Right ventricle myocardium superior (tissue), 1 donor: ENCODE measurements at places on chromosomes 13 and 19.

GRCh38 chr13:36157480-36157879 lies 26.3 kb upstream of the DCLK1 start:
- DNase-seq, result no peak

GRCh38 chr13:25169951-25170553 lies 2.0 kb downstream of the AMER2 start:
- no peak for DNase-seq

DNA sequence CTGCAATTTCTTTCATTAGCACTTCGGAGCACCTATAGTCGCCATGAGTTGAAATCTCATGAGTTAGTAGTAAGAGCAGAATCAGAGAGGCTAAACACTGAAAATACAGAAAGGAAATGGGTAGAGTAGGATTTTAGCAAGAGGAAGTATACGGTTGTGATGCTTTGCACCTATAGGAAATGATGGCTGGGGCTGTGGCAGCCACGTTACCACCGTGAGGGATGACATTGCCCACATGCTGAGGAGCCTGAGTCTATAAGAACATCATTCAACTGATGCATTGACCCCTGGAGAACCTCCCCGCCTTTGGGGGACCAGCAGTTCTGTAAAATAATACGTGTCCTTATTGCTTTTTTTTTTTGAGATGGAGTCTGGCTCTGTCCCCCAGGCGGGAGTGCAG lies 20.4 kb downstream of the FAM187B start:
- DNase-seq, result no peak

DNA sequence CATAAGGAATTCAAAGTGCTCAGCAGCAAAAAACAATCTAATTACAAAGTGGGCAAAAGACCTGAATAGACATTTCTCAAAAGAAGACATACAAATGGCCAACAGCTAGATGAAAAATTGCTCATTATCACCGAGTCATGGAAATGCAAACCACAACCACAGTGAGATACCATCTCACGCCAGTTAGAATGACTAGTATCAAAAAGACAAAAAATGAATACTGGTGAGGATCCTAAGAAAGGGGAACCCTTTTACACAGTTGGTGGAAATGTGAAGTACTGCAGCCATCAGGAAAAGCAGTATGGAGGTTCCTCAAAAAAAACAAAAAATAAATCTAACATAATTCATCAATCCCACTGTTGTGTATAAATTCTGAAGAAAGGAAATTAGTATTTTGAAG lies 1206.1 kb downstream of the EFNB2 start:
- no peak for DNase-seq
